Naive thymus-derived CD4-positive, alpha-beta T cell (primary cell): ENCODE measurements at places on chromosomes 7 and 10. TPM values are rescaled to one million over a fixed set of nuclear protein-coding genes. Genes with fewer than 3 reads are reported as not detected.
A peak's percentile ranks its signal among the peaks of the same experiment; 100 is the strongest.

TMEM213 gene
- total RNA-seq, result not detected

SEMA3C gene
- total RNA-seq, result 9.4 TPM

FRMPD2 gene
- not detected for total RNA-seq

RAB19 gene
- total RNA-seq, result 13.3 and 13.4 TPM in 2 replicates

MOGAT3 gene
- total RNA-seq, result not detected

STEAP1B gene
- 0.61 TPM for total RNA-seq

TAS2R3 gene
- 1.2 TPM for total RNA-seq

GHRHR gene
- total RNA-seq, result not detected

FAM25C gene
- not detected in 2 replicates for total RNA-seq

PTF1A gene
- total RNA-seq, result not detected

CAV1 gene
- not detected for total RNA-seq

PYROXD2 gene
- 8.4 and 11.9 TPM in 2 replicates for total RNA-seq

LIPM gene
- total RNA-seq, result not detected

PRKAR1B gene
- 33.1 TPM for total RNA-seq

- DNase-seq, result no peak
These were observed 116.2 kb downstream of the FAM107B start for GRCh38 chr10:14658331-14659127.

DNA sequence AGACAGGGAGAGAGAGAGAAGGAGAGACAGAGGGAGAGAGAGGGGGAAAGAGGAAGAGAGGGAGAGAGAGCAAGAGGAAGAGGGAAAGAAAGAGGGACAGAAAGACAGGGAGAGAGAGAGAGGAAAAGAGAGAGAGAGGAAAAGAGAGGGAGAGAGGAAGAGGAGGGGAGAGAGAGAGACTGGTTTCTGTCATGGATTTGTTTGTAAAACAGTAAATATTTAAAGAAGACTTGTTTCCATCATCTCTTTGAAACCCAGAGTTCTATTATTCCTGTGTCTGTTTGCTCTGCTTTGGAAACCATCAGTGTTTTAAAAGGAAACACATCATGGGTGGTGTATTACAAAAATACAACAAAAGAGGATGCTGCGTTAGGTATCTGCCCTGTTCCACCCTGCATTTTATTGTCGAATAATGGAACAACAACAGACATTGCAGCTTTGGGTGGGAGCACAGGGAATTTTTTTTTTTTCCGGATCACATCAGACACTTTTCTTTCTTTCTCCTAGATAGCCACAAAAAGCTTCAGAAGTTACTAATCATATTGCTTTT is 150.7 kb upstream of the RSU1 start:
- DNase-seq, result no peak

DNA sequence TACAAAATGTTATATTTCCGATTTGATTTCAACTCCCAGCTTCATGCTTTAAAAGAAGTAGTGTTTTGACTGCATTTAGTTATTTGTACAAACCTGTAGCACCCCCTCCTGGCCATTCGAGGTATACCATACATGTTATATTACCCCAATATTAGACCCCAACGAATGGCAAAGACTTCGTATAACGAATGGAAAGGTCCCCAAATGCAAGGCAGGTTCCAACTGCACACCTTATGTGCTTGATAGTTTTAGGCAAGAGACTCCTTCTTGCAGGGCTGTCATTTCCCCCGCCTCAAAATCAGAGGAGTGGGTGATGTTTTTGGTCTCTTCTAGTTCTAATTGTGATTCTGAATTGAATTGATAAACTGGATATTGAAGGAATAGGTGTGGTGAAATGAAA is 101.1 kb upstream of the TARP start:
- peak; percentile 41 for DNase-seq

DNA sequence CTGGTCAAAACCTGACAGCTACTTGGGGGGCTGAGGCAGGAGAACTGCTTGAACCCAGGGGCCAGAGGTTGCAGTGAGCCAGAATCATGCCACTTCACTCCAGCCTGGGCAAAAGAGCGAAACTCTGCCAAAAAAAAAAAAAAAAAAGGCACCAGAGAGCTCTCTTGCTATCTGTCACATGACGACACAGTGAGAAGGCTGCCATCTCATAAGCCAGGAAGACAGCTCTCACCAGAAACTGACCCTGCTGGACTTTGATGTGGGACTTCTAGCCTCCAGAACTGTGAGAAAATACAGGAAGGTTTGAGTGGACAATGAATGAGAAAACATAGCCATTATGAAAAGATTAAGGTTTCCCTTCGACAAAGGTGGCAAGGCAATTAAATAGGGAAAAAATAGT is 51.1 kb upstream of the KCNIP2 start:
- DNase-seq, result no peak

GRCh38 chr7:11193131-11193867 is 219.6 kb downstream of the PHF14 start:
- no peak for DNase-seq

GRCh38 chr7:82209179-82209747 is 234.3 kb downstream of the CACNA2D1 start:
- DNase-seq, result no peak

GRCh38 chr7:101468546-101469275 is 106.0 kb downstream of the COL26A1 start:
- no peak for DNase-seq

DNA sequence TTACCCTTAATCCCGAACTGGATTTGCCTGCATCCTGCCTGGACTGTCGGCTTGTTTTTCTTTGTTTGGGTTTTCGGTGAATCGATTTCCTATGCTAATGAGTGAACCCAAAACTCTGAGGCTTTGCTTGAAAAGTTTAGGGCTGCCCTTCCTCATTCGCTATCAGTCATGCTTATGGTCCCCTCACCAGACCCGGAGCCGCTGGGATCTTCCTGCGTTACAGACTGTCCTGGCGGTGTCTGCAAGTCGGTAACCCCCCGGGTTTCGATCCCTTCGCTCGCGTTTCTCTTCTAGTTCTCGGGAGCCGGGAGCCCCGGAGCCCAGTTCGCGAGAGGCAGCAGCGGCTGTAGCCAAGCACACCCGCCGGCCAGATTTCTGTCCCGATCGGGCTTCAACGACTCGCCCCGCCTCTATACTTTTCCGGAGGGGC is 2.2 kb downstream of the EMX2 start:
- no peak for DNase-seq

GRCh38 chr10:71075759-71076472 is 136.5 kb upstream of the UNC5B start:
- no peak for DNase-seq

GRCh38 chr10:16742165-16742960 is 74.9 kb downstream of the RSU1 start:
- DNase-seq, result no peak

DNA sequence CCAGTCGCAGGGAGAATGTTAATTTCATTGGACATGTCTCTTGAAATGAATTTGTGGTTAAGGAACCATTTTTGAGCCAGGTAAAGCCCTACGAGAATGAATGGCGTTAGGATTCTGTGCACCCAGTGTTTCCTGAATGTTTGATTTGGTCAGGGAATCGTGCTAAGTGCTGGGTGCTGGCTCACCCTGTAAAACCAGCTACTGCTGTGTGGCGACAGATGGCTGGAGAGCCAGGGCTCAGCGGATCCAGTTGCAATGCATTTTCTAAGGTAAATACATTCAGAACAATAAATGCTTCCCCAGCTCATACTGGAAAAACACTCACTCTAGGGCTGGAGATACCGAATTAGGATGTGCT is 355.5 kb downstream of the GLRX3 start:
- no peak for DNase-seq

GRCh38 chr7:74598558-74598957 is 59.0 kb upstream of the GTF2I start:
- DNase-seq, result no peak

DNA sequence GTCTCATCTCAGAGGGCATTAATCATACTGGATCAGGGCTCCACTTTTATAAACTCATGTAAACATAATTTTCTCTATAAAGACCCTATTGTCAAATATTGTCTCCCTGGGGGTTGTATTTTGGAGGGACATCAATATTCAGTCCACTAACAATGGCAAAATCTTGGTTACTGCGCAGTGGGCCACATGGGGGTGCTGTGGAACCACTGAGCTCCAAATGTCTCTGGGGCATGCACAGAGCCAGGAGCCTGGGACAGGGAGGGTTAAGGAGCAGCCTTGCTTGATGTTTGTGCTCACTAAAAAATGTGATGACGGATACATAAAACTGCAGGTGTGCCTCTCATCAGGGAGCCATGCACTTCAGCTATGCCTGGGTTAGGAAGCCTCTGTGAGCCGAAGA is 62.1 kb upstream of the PRSS58 start:
- DNase-seq, result peak; percentile 57

- no peak for DNase-seq
These were observed 13.7 kb upstream of the CUL2 start for GRCh38 chr10:35103882-35104281.
